ENCODE measurements at places on chromosomes 1 and 21.

GRCh38 chr1:10108134-10108663 is 75.4 kb downstream of the UBE4B start:
- DNase-seq: peak; percentile 70

- no peak for DNase-seq
Observed at GRCh38 chr1:44174630-44175029, 33.2 kb upstream of the KLF18 start.

DNA sequence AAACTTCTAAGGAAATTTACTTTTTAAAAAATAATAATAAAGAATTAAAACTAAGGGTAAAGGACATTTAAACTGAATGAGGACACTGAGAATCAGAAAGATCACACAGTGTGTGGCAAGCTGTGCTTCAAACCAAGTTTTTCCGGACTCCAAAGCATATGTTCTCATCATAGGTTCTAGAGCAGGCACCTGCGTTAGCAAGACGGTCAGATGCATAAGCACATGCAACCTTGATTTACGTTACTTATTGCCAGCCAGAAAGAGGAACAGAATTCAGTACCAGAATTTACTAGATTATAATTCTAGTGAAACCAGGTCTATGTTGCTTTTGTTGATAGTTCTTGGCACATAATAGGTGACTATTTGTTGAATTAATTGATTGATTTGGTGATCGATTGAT is 6.2 kb upstream of the LBR start:
- no peak for DNase-seq

DNA sequence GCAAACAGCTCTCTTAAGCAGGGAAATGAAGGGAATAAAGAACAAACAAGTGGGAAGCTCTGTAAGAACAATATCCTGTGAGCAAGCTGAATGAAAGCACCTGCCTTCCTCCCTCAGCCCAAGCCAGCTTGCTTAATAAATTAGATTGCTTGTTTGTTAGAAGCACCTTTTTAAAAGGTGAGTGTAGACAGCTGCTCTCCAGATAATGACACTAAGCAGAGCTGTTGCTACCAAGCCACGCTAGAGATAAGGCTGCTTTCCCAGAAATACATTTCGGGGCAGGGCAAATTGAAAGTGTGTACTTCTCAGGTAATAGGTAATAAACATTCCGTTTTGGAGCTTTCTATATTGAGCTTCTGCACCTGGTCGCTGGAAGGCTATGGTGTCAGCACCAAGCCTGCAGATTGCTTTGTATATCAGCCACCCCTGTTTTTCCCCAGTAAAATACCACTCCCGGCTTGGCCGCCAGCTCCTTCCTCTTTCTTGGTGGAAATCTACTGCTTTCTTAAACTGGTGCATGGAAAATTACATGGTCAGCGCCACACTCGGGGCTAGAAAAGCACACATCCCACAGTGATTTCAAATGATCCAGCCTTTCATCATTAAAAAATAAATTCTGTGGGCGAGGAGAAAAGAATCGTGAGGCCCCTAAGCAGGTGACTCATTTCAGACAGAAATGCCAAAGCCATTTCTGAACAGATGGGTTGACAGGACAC is 151.3 kb downstream of the ETS2 start:
- DNase-seq: peak; percentile 40

- DNase-seq: no peak
Observed at GRCh38 chr1:150804671-150805070, 3.4 kb downstream of the CTSK start.

DNA sequence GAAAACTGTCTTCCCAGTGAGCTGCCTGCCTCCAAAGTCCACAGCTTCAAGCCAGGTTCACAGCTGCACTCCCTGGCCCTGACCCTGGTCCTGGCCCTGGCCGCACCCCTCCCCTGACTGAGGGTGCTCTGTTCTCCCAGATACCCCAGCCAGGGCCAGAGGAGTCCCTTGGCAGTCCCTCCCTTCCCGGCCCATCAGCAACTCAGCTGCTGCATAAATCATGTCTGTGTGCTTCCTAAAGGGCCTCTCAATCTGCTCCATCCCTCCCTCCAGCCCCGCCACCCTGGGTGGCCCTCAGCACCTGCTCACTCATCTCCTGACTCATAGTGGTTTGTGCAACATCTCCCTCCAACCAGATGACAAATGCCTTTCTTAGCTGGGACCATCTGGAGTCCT is 24.8 kb upstream of the C1orf174 start:
- DNase-seq: peak; percentile 16

DNA sequence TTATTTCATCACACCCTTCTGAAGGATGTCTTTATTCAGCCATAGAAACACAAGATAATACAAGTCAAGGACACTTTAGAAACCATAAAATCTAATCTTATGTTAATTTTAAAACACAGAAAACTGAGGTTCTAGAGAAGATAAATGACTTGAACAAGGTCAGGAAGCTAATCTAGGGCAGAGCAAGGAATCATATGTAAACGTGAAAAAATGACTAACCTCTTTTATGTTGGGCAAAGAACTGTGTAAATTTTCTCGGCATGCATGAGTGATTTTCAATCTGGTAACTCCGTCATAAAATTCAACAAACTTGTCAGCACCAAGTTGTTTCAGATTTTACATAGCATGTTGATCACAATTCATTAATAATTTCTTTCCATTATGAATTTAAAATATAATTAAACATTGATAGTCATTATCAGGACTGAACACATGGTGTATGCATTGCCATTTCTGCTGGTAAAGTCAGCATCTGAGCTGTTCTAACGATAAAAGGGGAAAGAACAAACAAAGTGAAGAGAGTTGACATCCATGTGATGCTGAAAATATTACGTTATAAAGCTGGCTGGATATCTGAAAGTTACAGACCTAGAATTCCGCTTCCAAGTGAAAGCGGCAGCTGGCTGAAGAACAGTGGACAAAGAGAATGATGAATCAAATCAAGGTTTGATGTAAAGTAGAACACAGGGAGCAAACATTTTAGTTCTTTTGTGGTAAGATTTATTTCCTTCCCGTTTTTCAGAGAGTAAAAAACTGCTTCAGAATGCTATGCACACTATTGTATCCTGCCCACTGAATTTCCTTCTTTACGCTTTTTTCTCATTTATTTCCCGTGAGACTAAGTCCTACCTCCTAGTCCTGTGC is 1037.4 kb upstream of the TMPRSS15 start:
- no peak for DNase-seq

DNA sequence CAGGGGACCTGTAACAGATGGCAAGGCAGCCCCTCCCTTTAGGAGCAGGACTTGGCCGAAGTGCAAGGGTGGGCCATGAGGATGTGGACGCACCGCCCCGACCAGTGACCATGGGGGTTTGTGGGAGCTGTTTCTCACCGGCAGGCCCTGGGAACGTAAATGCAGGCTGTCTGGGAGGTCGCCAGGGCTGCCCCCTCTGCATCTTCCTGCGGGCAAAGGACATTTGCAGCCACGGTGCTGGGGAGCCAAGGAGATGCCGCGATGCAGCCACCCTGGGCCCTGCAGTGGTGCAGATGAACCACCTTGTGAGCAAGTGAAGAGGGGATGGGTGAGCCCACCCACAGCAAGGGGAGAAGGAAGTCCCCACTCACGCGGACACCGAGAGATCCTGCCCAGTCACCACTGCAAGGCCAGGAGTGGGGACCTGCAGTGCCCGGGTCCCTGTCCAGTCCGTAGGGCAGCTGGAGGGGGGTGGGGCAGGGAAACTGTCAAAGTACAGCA is 121.1 kb downstream of the SIK1 start:
- DNase-seq: no peak

DNA sequence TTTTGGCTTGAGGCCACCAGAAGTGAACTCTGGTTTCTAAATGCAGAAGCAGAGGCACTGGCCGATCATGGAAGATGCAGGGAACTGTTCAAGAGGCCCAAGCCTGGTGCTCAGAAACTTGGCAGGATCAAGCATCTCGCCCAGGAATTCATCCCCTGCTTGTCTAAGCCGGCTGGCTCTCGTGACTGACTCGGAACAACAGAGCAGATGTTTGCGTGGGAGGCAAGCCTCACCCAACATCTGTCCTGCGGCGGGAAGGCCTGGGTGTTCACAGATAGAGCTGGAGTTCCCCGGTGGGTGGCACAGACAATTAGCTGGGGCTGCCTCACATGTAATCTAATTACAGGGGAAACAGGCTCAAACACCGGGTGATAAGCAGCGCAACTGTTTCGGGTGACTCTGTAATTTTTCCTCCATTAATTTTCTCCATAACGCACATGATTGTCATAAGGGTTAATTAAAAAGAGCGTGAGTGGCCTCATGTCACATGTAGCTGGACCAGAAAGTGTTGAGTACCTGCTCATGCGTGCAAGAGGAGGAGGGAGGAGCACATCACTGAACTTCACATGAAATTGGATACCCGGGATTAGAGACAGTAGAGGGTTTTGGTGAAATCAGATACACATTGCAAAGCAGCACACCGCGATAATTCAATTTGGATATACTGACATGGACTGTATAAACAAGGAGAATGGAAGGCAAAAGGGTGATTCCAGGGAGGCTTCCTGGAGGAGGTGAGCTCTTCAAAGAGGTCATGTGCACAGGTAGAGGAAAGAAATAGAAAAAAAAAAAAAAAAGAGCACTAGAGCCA is 180.0 kb downstream of the ETS2 start:
- peak; percentile 96 for DNase-seq

GRCh38 chr1:203178083-203178482 is 2.5 kb upstream of the MYBPH start:
- DNase-seq: peak; percentile 41

DNA sequence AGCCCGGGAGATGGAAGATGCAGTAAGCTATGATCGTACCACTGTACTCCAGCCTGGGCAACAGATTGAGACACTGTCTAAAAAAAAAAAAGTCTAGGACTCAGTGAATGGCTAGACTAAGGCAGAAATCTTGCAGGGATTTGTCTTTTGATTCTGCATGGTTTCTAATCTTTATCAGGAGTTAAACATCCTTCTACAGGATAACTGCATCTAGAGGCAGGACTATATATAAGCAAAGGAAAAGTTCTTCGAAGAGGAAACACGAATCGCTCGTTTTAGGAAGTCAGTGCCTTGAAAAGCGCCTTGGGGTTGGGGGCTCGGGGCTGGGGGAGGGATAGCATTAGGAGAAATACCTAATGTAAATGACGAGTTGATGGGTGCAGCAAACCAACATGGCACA is 602 bp upstream of the UFC1 start:
- no peak for DNase-seq

- peak; percentile 99 for DNase-seq
Observed at GRCh38 chr21:46060596-46061061, 37.3 kb upstream of the COL6A2 start.

DNA sequence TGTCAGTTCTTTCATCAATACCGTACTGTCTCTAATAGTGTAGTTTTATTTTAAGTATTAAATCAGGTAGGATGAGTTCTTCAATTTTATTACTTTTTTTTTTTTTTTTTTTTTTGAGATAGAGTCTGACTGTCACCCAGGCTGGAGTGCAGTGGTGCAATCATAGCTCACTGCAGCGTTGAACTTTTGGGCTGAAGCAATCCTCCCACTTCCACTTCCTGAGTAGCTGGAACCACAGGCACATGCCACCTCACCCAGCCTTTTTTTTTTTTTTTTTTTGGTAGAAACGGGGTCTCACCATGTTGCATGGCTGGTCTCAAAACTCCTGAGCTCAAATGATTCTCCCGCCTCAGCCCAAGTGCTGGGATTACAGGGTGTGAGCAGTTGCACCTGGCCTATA is 44.3 kb downstream of the INAVA start:
- no peak for DNase-seq

GRCh38 chr21:28516991-28517592 is 475.6 kb downstream of the LTN1 start:
- no peak for DNase-seq

- DNase-seq: no peak
Observed at GRCh38 chr1:71738256-71738655, 544.1 kb downstream of the NEGR1 start.

- peak; percentile 64 for DNase-seq
Observed at GRCh38 chr1:103243481-103243880, 135.2 kb upstream of the COL11A1 start.

DNA sequence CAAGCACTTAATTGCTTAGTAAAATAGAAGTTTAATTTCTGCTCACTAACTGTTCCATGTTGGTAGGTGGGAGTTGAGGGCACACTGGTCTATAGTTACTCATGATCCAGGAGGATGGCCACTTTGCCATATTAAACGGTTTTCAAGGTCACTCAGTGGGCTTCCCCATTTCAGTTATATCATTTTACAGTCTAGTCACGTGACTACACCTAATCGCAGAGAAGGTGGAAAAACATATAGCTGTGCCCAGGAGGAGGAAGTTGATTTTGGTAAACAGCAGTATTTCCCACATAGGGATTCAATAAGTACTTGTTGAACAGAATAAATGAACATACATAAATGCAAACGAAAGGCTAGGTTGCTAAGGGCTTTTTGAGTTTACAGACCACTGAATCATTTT is 541.1 kb upstream of the CAMK1G start:
- no peak for DNase-seq

- DNase-seq: peak; percentile 31
Observed at GRCh38 chr1:231626951-231627614, 493 bp downstream of the DISC1 start.

All from fibroblast of upper back skin (primary cell).